Activated gamma-delta T cell treated with Interleukin-2 at 50 U/mL for 16 hours (primary cell): ENCODE measurements at places on chromosomes 11 and 22.

DNA sequence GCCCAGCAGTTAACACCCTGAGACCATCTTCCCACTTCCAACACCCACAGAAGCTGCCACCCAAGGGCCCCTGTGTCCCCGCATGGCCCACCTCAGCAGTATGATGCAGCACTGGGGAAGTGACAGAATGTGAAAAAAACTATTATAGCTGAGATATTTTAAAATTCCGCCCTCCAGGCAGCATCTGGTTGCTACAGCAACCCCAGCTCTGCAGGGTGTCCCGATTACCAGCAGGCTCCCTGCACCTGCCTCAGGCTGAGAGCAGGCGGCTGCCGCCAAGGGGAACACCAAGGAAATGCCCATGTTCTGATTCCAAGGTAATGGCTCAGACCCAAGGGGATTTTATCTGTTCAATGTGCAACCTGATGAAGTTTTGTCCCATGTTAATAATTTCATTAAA is 10.5 kb upstream of the TMEM121B start:
- DNase-seq, result no peak

DNA sequence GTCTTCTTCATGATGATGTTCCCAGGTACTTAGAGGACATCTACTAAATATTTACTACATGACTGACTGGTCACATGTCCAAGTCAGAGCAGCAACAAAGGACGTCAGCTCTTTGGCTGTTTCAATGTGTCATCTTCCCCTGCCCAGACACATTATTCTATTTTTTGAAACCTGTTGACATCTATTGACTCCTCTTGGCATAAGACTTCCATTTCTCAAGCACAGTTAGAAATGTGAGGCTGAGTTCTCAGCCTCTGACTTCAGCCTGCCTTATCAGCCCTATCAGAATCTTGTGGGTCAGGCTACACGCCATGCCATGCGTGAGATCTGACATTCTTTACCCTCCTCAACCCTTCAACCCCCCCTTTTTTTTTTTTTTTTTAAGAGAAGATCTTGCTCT is 63.8 kb downstream of the SC5D start:
- DNase-seq, result no peak

- no peak for DNase-seq
These were observed 1.3 kb upstream of the FAM118A start for GRCh38 chr22:45308391-45308956.

- no peak for DNase-seq
These were observed 9.7 kb upstream of the HEPHL1 start for GRCh38 chr11:94011478-94011877.

DNA sequence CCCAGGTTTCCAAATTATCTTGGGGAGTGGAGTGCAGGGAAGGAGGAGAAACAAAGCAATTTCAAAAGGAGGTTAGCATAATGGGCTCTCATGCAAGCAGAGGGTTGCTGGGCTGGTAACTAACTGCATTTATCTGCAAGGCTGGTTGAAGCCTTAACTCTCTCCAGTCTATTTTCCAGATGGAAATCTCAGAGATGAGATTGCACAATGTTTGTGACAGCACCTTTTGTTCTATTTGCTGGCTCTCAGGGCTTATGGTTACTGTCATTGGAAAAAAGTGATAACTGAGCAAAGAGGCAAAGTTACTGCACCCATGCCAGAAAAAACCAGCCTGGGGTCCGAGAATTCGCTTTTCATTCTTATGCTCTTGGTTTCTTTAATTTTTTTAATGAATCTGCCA is 33.2 kb downstream of the ABCC8 start:
- DNase-seq, result no peak

DNA sequence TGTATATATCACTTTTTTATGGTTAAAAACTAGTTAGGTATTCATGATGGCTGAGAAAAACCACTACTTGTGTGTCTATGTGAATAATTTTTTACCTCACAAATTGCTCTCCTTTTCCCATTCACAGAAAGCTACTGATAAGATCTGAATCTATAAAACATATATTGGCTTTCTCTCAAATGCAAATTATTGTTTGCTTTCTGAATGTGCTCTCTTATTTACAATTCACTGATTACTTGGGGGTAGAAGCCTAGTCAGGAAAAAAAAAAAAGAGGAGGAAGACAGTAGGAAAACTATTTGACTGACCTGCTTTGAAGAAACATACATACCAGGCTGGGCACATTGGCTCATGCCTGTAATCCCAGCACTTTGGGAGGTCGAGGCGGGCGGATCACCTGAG is 20.5 kb downstream of the PGM2L1 start:
- DNase-seq, result no peak

DNA sequence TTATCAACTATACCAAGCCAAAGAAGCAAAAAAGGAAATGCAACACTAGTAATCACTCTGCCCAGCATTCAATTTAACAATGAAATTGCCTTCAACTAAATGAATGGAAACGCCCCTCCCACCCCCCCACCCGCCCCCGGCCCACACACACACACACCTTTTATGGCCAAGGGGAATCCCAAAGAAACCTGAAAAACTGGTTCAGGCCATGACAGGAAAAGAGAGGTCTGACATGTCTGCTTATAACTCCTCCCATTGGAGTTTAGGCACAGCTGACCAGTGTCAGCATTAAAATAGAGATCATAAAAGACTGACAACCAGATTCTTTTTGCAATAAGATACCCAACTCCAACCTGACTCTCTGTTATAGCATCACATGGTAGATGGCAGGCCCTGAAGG is 42.6 kb downstream of the ACER3 start:
- DNase-seq, result no peak

DNA sequence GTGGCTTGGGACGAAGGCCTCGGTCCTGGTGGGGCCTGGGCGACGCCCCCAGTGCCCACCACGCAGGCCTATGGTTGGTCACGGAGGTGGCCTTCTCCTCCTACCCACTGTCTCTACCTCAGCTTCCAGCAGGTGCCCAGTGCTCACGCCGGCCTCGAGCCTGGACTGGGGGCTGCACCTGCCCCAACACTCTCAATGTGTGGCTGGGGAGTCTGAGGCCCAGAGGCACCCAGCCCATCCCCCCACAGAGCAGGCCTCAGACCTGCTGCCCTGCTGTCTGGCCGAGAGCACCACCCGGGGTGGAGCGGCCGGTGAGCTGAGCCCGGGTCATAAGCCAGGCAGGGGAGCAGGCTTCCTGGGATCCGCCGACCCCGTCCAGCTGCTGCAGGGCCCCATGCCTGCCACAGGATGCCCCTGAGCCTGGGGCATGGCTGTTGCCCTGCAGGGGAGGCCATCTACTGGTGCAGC is 28.6 kb upstream of the MUC5AC start:
- peak; percentile 2 for DNase-seq

GRCh38 chr11:123062892-123063825 is 1.2 kb upstream of the HSPA8 start:
- peak; percentile 49 for DNase-seq

GRCh38 chr22:21587803-21588611 is 20.5 kb downstream of the UBE2L3 start:
- no peak for DNase-seq

DNA sequence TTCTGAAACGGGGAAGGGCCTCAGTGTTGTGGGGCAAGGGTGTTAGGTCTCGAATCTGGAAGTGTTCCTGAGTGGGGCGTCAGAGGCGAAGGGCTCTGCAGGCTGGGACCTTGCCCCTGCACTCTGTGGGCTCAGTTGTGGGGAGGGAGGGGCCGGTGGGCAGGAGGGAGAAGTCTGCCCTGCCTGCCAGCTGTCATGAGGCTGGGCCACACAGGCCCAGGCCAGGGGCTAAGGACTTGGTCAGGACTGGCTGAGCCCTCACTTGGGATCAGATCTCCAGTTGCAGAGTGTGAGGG is at the start of gene CRACR2B:
Gene CRACR2B (plus strand): TSS at position 23 of the 296 bp plus-strand sequence. CDS start 689 bp downstream, outside the sequence.
- DNase-seq, result no peak

DNA sequence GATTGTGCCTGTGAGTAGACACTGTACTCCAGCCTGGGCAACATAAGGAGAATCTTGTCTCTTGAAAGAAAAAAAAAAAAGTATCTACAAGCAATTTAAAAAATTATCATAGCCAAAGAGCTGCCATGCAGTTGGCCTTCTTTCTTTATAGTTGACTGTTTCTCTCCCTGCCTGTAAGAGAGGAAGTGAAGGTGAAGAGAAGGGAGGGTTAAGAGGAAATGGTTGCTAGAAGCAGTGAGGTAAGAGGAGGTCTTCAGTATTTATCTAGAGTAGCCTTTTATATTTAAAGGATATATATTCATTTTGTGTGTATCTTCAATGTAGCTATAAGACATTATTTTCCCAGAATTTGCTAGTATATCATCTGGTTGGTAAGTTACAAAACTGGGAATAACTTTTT is 217.9 kb downstream of the TMEM135 start:
- DNase-seq, result no peak

DNA sequence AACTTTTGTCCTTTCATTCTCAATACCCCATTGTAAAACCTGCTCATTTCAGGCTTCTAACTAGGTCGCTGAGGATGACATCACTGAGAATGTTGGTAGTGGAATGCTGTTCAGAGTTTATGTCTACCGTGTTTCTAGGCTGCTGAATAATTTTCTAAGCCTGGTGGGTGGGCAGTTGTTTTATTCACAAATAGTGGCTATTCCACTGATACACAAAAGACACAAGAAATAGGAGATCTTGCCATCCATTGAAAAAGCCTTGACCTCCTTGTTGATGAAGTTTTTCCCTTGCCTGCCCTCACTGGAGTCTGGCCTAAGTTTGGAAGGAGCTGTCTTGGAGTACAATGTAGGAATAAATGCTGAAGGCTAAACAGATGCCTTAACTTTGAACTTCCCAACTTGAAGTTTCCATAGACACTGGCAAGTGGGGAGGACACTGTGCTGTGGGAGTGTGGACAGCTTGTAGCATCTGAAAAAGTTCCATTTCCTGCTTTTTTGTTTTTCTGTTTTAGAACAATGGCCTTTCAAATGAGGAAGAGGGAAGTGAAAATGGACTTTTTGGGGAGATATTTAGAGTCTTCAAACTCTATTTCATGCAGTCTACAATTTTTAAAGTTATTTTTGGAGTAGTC is 59.2 kb downstream of the TRIM44 start:
- DNase-seq, result no peak

GRCh38 chr11:10686311-10686710 is 7.2 kb downstream of the IRAG1 start:
- no peak for DNase-seq

GRCh38 chr11:21622566-21622965 is 570.3 kb upstream of the ANO5 start:
- DNase-seq, result no peak

GRCh38 chr22:29689880-29690213 is 30.0 kb upstream of the CABP7 start:
- DNase-seq, result no peak

DNA sequence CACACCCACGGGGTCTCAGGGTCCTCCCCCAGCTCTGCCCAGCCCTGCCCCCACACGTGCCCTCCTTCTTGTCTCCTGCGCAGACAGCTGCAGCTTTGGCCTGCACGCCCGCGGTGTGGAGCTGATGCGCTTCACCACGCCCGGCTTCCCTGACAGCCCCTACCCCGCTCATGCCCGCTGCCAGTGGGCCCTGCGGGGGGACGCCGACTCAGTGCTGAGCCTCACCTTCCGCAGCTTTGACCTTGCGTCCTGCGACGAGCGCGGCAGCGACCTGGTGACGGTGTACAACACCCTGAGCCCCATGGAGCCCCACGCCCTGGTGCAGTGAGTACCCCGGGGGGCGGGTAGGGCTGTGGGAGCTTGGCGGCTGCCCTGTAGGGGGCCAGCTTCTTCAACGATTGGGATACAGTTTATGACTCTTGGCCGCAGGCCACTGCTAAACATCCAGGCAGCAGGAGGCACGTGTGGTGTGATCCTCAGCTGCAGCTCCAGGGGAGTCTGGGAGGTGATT is 30.8 kb downstream of the ST14 start:
- DNase-seq, result no peak

- no peak for DNase-seq
These were observed 86.5 kb upstream of the SHANK2 start for GRCh38 chr11:71338801-71339395.

DNA sequence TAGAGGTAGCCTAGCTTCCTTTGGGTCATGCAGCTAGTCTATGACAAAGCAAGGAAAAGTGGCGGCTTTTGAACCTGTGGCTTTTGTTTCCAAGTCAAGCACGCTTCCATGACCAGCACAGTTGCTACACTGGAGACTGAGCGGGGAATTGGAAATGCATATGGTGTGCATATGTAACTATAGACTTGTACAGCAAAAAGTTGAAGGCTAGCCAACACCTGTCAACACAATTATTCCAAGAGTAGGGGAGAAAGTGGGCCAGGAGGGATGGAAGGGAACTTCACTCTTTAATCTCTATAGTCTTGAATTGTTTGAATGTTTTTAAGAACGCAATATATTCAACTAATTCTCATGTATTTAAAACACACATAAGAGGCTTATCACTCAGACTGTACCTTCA is 218.5 kb upstream of the CADM1 start:
- DNase-seq, result no peak

DNA sequence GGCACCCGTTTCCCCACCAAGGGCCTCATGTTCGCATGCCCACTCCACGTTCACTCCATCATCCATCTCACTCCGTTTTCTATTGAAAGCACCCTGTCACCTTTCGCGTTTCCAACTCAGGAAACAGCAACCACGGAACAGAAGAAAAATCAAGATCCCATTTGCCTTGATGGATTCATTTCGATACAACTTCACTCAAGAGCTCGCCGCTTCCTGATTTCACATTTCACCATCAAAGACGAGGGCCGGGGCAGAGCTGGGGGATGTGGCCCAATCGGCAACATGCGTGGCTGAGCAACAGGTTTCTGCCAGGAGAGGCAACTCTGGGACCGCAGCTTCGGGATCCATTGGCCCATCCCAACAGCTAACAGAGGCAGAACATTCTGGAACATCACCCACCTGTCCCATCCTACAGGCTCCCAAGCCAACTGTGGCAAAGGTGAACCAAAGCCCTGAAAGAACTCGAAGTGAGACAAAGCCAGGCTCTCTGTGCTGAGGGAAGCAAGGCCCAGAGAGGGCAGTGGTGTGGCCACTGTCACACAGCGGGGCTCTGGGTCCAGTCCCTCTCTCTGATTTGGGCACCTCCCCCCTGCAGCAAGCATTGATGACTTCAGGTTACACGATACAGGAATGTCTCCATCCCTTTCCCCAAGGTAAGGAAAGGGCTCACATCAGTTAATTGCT is 36.2 kb upstream of the CD5 start:
- DNase-seq, result no peak

GRCh38 chr11:113242767-113243397 is 71.5 kb upstream of the TTC12 start:
- DNase-seq, result no peak

DNA sequence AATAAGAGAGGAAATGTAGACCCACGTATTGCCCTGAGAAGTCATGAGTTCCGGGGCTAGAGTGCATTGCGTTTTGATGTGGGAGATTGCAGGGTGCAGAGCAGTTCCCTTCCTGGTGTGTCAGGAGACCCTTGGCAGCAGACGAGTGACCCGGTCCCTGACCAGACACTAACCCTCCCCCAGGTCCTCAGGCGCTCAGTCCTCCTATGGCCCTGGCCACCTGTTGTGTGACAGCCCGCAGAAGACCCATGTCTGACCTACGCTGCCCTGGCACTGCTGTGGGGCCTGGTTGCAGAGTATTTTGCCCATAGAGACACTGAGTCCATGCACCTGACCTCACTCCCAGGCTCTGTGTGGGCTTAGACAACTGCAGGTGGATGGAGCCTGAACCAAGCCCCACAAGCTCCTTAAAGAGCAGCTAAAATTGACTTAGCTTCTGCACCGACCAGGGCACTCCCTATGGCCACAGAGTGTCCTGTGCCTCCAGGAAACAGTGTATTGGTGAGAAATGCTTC is 833.8 kb downstream of the TBC1D22A start:
- DNase-seq, result no peak
